GF-D8 (cell line): ENCODE measurements at places on chromosomes 1 and 21.

- no peak for DNase-seq
These were observed 322 bp downstream of the DCLRE1B start for GRCh38 chr1:113905435-113905861.

GRCh38 chr1:228226956-228227791, 19.3 kb downstream of the OBSCN start:
- no peak for DNase-seq

DNA sequence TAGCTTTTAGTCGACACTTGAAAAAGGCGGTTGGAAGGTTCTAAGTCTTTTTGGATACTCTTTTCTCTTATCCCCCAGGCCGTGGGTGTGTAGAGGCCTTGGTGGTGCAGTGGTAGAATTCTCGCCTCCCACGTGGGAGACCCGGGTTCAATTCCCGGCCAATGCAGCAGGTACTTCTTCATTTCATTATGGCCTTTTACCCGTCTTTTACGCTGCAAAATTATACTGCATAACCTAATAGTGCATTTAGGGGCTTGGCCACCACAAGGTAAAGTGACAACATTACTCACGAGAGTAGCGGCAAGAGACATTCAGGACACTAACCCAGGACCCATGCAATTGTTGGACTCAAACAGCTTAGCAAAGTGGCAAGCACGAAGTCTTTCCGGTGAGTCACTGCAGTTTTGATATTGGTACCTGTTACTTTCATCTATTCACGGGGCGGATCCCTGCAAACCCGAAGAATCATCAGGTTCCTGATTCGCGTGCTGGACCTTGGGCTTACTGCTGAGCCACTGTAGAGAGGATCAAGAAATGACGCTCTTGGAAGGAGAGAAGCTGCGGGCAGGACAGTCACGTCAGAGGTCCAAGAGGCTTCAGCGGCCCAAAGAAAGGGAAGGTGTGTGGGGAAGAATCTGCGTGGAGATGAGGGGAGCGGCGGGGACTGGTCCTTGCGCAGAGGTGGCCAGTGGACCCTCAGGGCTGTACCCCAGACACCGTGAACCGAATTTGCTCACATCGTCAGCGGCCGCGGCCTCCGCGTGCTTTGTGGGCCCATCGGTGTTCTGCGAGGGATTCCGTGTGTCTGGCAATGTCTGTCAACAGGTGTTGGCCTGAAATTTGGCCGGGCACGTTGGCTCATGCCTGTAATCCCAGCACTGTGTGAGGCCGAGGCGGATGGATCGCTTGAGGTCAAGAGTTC, 12.9 kb upstream of the RNU1-4 start:
- no peak for DNase-seq

DNA sequence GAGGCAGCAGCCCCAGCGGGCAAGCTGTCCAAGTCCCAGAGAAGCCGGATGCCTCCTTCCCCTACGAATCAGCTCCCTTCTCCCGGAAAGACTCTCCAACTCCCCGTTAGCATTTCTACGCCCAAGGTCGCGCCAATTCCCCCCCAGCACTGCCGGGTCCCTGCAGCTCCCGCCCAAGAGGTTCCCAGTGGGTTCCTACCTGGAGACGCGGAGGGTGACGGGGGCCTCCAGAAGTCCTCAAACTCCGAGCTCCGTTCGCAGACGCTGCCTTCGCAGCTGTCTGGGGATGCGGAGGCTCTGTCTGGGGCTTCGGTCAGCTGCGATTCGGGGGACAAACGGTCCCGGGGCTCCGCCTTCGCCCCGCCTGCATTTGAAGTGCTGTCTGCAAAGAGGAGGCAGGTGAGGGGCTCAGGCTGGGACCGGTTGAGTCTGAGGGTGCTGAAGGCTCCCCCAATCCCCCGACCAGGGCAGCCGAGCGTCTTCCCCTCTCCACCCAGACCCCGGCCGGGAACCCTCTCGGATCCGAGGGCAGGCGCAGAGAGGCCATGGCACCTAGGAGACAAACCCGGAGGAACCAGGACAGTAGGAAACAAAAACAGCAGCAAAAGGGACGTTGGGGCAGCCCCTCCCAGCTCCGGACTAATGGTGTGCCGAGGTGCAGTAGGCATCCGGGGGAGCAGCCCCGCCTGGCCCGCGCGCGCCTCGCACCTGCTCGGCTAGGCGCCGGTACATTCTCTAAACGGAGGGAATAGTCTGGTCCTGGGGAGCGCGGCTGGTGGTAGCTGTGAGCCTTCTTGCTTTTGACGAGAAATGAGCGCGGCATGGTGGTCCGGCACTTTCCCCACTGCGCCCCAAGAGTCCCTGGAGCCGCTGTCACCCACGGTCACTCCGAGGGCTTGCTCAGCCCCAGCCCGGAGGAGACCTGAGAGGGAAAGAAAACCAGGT, 3.8 kb downstream of the GFI1 start:
- no peak for DNase-seq

GRCh38 chr1:223622132-223622842, 43.2 kb downstream of the CAPN8 start:
- no peak for DNase-seq

GRCh38 chr1:206661161-206661820, 23.4 kb upstream of the MAPKAPK2 start:
- no peak for DNase-seq

GRCh38 chr1:236214761-236215160, 67.0 kb downstream of the ERO1B start:
- DNase-seq: no peak

- DNase-seq: no peak
These were observed 266.3 kb downstream of the RHOU start for GRCh38 chr1:229001467-229002011.

DNA sequence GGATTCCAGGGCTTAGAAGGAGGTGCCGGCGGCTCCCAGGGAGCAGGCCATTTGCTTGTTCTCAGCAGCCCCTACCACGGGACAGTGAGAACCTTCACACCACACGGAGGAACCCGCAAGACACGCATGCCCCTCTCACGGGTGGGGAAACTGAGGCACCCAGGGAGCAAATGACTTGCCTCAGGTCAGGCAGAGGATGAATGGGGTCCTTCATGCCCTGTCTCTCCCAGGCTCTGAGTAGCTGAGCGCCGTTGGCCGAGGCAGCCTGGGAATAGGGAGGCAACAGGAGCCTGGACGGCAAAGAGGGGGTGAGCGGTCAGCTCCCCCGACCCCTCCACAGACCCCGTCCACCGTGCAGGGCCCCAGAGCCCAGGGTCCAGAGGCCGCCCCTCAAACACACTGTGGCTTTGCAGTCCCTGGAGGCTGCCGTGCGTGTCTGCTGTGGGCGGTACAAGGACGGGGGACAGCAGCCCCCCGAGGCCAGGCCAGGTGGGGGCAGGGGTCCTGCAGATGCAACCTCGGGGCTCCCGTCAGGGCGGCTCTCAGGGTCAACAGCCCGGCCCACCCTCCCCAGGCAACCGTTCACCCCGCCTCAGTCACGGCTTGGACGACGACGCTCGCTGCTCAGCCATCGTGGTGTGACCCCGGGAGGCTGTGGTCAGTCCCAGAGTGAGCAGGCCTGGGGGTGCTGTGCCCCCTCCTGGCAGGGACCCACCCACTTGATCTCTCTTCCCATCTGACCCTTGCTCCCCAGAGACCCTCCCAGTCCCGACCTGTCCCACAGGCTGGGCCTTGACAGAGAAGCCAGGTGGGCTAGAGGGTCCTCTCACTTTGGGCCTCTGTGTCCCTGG, 15.8 kb upstream of the COL6A2 start:
- DNase-seq: no peak

DNA sequence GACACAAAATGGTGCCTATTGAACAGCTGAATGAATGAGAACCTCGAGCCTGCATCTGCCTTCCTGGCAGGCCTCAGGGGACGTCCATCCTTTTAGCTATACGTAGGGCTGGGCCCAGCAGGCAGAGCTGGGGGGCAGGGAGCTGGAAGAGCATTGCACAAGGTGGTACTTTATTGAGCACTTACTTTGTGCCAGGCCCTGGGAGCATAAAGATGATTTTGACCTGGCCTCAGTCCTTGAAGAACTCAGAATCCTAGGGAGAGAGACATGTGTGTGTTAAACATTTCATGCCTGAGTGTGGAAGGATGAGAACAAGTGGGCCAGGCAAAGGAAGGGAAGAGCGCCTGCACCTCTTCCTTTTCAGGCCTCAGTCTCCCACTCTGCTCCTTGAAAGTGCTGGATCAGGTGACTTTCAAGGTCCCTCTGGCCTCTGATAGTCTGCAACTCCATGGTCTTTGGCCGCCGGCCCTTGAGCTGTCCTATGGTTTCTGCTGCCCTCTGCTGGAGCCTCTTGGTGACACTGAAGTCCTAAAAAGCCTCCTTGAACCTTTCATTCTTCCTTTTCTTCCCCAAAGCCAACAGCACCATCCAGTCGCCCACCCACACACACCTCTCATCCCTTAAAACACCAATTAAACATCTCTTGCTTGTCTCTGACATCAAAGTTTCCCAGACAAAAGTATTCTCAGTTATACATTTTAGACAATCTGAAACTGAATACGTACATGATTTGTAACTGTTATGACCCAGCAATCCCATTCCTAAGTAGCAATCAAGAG, 3.5 kb upstream of the PEAR1 start:
- DNase-seq: peak; percentile 19

GRCh38 chr1:67947114-67947513, 103.3 kb downstream of the DIRAS3 start:
- DNase-seq: no peak

DNA sequence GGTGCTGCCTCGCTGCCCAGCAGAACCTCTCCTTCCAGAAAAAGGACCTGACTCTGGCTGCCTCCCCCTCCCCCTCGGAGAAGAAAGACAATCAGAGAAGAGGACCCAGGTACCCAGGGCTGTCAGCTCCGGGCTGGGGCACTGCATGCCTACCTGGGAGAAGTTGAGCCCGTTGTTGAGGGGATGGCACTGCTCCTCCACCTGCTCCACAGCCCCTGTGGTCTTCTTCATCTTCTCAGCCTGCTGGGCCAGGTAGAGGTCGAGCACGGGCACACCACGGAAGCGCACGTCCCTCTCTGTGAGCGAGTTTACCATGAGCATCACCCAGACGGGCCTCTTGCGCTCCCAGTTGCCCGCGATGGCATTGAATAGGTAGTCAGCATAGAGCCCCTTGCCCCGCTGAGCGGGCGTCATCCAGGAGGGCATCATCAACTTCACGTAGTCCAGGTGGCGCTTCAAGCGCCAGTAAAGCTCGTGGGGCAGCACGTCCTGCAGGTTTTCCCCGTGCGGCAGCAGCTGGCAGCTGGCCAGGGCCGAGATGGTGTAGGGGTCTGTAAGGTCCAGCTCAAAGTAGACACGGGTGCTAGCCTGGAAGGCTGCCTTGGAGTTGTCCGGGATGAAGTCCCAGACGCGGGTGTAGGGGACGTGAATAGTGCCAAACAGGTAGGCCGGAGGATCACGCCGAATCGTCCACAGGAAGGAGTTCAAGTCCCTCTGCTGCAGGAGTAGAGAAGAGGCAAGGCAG, 3.1 kb downstream of the TRABD2B start:
- no peak for DNase-seq

GRCh38 chr21:42505090-42505726, 8.4 kb upstream of the SLC37A1 start:
- DNase-seq: no peak

GRCh38 chr1:175548774-175549173, 194.6 kb downstream of the TNR start:
- no peak for DNase-seq

- no peak for DNase-seq
These were observed 118.0 kb upstream of the MARK1 start for GRCh38 chr1:220409771-220410595.

DNA sequence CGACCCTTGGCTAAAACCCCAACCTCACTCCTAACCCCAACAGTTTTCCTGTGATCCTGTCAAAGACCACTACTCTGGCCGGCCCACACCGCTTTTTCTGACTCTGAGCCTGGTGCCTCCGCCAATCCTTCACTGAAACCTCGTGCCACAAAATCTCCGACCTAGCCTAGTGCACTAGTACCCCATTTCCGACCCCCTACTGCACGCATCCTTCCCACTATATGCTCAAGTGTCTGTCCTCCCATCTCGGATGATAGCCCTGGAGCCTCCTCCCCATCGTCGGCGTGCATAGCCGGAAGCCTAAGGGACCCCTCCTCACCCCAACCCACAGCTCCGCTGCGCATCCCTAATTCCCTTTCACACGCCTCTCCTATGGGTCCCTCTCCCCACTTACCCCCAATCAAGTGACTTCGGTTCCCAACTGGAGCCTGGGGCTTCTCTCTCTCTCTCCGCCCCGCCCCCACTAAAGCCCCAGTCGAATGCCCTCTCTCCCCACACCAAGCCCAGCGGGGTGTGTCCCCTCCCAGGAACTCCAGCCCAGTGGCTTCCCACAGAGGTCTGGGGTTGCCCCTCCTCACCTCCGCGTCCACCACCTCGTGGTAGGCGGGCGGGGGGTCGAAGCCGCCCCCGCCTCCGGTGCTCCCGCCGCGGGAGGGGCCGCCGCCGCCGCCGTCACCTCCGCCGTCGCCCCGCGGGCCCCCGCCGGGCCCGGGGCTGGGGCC, 791 bp downstream of the USP24 start:
- DNase-seq: peak; percentile 10

GRCh38 chr1:9809100-9809510, 14.7 kb downstream of the CLSTN1 start:
- DNase-seq: no peak

DNA sequence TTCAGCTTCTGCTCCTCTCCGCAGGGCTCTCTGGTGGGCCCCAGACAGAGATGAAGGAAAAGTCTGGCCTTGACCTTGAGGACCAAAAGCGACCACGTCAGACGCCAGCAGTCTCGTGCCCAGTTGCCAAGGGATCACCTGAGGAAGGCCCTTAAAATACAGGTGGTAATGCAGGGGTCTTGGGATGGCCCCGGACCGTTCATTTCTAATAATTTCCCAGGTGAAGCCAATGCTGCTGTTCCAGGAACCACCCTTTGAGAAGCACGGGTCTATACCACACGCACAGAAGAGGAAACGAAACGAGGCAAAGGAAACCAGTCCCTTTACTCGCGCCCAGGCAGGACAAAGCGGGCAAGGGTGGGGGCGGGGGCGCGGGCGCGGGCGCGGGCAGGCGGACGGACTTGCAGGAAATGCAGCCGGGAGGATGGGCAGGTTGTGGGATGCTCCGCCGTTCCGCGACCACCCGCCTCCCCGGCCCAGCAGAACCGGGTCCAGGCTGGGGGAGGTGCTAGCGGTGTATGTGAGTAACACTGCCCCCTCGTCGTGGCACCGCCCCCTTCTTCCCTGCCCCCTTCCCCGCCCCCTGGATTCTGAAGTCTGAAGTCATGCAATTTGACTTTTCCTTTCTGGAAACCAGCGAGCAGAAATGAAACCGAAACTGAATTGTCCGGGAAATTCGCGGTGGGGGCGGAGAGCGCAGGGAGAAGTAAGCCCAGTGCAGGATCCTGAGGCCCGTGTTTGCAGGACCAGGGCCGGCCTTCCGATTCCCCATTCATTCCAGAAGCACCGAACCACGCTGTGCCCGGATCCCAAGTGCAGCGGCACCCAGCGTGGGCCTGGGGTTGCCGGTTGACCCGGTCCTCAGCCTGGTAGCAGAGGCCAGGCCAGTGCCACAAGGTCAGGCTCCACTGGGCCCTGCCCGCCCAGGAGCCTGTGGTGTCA, 5.8 kb upstream of the MX1 start:
- DNase-seq: peak; percentile 24

- no peak for DNase-seq
These were observed 90.9 kb upstream of the RGS18 start for GRCh38 chr1:192067360-192067759.

DNA sequence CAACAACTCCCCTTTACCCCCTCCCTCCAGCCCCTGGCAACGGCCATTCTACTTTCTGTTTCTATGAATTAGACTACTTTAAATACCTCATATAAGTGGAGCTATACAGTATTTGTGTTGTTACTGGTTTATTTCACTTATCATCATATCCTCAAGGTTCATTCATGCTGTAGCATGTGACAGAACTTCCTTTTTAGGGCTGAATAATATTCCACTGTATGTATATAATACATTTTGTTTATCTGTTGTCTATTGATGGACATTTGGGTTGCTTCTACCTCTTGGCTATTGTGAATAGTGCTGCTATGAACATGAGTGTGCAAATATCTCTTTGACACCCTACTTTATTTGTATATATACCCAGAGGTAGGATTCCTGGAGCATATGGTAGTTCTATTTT, 2.2 kb downstream of the NHLH1 start:
- DNase-seq: no peak
